NCI-H345 (cell line): ENCODE measurements at places on chromosomes 2 and 18.

DNA sequence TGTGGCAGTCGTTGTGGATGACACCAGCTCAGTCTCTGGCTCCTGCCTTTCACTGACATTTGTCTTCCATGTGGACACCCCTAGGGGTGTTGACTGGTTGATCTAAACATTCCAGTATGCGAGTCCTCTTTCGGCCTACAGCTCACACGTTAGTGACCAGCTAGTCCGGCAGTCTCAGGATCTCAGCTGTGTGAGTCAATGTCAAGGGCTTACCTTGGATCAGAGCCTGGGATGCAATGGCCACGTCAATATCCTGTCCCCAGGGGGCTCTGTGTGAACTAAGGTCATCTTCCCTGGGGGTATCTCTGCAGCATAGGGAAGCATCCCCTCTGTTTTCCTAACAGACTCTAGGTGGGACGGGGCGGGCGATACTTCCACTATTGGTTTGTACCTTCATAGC, 35.1 kb upstream of the YWHAQ start:
- no peak for DNase-seq

- DNase-seq: no peak
Observed at GRCh38 chr2:95106081-95106480, 15.5 kb downstream of the MRPS5 start.

DNA sequence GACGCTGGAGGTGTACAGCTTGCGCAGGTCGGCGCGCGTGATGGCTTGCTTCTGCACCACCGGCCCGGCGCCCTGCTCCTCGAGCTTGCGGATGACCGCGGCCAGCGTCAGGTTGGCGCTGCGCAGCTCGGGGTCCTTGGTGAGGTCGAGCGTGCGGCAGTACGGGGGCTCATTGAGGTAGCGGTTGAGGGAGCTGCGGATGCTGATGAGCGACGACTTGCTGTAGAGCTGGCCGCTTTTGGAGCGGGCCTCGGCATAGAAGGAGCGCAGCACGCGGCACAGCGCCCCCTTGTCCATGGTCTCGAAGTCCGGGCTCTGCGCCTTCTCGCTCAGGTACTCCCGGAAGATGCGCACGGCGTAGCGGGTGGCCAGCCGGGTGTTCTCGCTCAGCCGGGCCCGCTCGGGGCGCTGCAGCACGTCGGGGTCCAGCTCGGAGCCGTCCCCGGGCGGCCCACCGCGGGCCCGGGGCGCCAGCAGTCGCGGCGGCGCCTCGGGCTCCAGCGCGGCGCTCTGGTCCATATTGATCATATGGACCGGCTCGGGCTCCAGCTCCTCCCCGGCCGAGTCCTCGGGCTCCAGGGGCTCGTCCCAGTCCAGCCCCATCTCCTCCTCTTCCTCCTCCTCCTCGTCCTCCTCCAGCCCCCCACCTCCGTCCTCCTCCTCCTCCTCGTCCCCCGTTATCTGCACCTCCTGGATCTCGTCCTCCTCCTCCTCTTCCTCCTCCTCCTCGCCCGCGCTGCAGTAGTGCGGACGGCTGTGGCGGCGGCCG, 523 bp downstream of the KCTD1 start:
- DNase-seq: no peak

DNA sequence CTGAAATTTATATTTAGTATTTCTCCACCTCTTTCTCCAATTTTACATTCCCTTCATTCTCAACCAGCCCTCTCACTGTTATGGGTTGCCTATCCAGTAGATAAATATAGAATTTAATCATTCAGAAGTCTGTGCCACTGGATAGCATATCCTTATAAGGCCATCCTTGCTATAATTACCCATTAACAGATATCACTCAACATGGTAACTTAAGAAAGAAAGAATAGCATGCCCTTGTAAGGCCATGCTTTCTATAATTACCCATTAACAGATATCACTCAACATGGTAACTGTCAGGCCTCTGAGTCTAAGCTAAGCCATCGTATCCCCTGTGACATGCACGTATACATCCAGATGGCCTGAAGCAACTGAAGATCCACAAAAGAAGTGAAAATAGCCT, 1137.4 kb upstream of the FAM98A start:
- DNase-seq: no peak

GRCh38 chr2:234635284-234635683, 138.4 kb upstream of the ARL4C start:
- no peak for DNase-seq

DNA sequence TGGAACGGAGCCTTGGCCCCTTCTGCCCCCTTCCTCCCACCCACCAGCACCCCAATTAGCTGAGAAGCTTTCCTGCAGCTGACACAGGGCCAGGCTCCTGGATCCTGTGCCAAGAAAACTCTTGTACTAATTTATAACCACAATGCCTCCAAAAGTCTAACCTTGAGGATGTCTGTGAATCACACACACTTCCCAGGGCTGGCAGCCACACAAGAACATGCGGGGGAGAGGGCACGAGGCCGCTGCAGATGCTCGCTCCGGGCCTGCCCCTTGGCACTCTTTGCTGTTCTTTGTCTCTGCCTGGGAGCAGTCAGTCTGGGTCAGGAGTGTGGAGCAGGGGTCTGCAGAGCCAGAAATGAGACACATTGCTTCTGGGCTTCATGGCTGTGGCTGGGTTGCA, 62.7 kb upstream of the KIF5C start:
- no peak for DNase-seq

- no peak for DNase-seq
Observed at GRCh38 chr2:26644188-26644835, 3.1 kb upstream of the CIB4 start.

DNA sequence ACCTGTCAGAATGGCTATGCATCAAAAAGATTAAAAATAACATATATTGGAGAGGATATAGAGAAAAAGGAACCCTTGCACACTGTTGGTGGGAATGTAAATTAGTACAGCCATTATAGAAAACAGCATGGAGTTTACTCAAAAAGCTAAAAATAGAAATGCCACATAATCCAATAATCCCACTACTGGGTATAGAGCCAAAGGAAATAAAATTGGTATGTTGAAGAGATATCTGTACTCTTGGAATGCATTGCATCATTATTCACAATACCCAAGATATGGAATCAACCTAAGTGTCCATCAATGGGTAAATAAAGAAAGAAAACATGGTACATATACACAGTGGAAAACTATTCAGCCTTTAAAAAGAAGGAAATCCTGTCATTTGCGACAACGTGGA, 77.2 kb downstream of the C1D start:
- DNase-seq: no peak

DNA sequence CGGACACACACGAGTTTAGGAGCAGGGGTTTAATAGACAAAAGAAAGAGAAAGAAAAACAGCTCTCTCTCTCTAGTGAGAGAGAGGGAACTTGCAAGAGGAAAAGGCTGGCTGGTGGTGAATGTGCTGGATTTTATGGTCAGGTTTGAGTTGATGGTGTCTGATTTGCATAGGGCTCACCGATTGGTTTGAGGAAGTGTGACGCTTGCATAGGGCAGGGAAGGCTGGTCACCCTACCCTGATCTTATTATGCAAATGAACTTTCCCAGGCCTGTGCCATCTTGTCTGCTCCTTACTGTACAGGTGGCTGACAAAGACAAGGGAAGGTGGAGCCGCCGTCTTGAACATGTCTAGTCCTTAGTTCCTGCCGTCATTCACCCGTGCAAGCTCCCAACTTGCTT, 408.9 kb downstream of the RIT2 start:
- no peak for DNase-seq

DNA sequence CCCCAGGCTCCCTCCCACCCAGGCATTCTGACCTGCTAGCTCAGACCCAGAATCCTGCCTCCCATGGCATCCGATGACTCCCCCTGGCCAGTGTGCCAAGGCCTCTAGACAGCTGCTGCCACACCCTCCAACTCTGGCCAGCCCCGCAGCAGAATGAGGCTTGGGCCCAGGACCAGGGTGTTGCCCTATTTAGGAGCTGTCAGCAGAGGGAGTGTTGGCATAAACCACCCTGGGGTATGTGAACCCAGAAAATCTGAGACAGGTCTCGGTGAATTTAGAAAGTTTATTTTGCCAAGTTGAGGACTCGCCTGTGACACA, 134.3 kb downstream of the KLHL29 start:
- no peak for DNase-seq

DNA sequence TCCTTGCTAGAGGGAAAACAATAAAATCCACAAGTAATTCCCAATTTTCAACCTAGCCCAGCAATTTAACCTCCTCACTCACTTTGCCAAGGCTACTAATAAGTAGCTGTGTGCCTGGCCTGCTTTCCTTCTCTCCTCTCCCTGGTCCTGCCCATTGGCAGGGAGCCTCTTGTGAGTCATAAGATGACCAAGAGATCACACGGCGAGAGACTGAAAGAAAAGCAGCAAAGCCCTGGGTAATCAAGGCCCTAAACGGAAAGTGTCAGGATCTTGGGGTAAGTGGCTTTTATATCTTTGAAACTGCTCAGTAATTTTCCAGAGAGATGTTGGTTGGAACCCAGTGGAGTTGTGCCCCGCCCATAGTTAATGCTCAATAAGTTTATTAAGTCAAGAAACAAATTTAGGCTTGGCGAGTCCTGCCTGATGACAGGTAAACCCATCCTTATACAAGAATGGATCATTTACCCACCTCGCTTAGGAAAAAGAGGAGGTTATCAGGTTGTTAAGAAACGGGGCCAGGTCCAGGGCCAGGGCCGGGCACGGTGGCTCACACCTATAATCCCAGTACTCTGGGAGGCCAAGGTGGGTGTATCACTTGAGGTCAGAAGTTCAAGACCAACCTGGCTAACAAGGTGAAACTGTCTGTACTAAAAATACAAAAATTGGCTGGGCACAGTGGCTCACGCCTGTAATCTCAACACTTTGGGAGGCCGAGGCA, 10.0 kb upstream of the ADAM17 start:
- DNase-seq: no peak

- DNase-seq: no peak
Observed at GRCh38 chr18:78352910-78353309, 626.7 kb upstream of the SALL3 start.

GRCh38 chr2:218169757-218170546, 3.2 kb upstream of the CXCR1 start:
- DNase-seq: no peak

GRCh38 chr2:43443282-43443681, 152.6 kb downstream of the THADA start:
- DNase-seq: no peak

DNA sequence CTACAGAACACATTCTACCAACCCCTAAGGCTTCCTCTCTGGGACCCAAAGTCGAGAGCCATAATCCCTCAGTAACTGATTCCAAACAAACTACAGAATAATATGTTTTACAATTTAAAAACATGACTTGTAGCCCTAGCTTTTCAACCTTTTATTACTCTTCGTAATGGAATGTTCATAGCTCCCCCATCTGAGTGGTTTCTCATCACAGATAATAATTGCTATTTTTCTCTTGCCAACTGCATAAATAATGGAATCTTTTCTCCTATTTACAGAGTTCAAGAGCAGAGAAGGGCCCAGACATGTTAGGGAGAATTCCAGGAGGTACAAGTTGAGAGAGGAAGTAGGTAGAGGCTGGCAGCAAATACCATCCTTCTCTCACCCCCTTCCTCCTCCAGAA, 59.9 kb upstream of the CERS6 start:
- DNase-seq: no peak

GRCh38 chr2:216663846-216664245, 30.6 kb downstream of the IGFBP2 start:
- DNase-seq: no peak

- no peak for DNase-seq
Observed at GRCh38 chr2:215618145-215618544, 182.3 kb upstream of the FN1 start.
